Activated T-cell treated with anti-CD3 and anti-CD28 coated beads, Interleukin-2, amount 50 U/mL, for 4 hours (primary cell): ENCODE measurements at places on chromosomes 12 and 14.

DNA sequence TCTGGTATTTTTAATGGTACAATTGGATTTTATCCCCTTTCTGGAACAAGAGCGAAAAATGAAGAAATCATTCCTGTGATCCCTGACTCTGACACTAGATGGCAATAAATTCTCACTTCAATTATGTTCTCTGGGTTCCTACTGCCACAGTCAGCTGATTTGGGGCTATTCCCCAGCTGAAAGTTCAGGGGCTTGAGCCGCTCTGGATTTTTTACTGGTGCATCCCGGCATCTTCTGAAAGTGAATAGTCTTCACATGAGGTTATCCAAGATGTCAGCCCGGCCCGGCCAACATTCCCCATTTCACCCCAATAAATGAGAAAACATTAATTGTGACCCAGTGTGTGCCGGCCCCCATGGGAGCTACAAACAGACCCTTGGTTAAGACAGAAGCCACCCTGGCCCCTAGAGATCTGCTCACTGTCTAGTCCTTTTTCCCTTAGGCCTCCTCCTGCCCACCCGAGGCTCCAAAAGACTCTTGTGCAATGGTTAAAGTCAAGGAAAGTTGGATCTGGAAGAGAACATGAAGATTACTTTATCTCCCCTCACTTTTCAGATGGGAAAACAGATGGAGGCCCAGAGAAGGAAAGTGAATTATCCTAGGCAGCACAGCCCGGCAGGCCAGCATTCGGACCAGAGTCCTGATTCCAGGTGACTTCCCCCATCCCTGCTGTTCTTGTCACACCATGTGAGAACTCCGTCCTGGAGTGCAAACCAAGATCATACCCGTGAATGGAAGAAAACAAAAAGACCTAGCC, 20.8 kb downstream of the CKAP4 start:
- DNase-seq = no peak

DNA sequence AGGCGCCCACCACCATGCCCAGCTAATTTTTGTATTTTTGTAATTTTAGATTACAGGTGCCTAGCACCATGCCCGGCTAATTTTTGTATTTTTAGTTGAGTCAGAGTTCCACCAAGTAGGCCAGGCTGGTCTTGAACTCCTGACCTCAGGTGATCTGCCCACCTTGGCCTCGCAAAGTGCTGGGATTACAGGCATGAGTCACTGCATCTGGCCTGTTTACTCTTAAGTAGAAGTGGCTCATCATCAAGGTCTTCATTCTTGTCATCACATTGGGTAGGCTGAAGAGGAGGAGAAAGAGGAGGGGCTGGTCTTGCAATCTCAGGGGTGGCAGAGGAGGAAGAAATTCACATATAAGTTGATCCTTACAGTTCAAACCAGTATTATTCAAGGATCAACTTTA, 152.4 kb upstream of the ATP2B1 start:
- DNase-seq = peak; percentile 7

- no peak for DNase-seq
Measured at GRCh38 chr12:5429741-5430557, 2.0 kb upstream of the NTF3 start.

DNA sequence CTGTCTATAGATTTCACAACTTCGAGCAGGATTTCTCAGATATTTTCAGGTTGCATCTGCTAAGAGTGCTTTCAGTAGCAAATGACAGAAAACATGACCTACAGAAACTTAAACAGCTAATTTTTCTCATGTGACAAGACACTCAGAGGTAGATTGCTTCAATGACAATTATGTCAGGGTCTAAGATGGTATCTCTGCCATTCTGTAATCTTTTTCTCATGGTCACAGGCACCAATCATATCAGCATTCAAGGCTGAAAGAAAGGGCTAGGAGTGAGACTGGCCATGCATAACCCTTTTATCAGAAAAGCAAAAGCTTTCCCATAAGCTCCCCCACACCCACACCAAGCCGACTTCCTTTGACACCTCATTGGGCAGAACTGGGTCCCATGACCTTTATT, 450.5 kb upstream of the FAR2 start:
- no peak for DNase-seq

DNA sequence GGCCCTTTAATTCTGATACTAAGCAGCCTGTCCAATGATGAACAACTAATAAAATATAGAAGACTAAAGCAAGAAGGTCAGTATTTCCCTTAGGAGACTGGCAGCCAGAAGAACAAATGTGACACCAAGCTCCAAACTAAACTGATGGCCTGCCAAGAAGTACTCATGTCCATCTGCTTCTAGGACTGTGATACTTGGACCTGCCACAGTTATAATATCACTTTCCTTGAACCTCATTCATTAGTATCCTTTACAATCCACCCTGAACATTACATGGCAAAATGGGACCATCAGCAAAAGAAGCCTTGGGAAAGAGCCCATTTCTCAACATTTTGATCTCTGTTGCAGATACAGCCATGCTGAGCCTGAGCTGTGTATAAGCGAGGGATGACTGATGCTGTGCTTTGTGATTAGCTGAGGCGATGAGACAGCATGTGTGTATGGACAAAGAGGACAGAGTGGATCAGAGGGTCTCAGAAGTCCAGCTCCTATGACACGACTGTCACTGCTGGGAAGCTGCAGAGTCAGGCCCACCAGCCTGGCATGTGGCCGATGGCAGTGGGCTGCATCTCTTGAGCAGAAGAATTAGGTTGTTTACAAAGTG, 73.9 kb downstream of the TGFB3 start:
- no peak for DNase-seq

DNA sequence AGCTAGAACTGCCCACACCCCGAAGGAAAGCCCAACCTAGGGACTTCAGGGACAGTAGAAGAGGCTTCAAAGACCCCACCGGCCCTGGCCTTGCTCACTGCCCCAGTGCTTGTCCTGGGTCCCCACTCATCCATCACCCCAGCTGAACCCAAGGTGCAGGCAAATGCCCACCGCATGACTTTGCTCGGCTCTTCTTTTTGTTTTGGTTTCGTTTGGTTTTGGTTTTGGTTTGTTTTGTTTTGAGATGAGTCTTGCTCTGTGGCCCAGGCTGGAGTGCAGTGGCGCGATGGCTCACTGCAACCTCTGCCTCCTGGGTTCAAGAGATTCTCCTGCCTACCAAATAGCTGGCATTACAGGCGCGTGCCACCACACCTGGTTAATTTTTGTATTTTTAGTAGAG, 9.0 kb downstream of the CCDC85C start:
- DNase-seq = no peak

GRCh38 chr12:2759733-2760132, 35.0 kb upstream of the FKBP4 start:
- no peak for DNase-seq

DNA sequence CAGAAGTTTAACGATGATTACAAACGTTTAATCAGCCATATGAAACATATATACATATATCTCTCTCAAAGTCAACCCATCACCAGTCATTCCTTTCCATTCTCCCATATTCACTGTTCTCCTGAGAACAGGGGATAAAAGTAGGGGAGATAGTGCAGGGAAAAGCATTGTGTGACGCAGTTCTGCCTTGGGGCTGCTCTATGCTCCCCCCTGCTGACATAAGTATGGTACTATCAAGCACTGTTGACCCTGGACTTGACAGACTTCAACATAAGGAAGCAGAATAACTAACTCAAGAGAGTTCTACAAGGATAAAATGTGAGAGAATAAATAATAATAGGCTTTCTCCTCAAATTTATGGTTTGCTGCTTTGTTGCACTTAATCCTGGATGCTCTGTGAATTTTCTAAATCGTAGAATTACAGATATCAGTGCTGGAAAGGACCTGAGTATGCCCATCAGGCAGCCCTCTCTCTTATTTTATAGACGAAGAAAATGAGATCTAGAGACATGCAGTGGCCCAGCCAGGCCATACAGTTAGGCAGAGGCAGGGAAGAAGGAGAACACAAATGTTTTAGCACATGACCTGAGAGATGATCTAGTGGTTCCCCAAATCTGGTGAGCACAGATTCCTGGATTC, 87.2 kb downstream of the SCN8A start:
- DNase-seq = peak; percentile 5

DNA sequence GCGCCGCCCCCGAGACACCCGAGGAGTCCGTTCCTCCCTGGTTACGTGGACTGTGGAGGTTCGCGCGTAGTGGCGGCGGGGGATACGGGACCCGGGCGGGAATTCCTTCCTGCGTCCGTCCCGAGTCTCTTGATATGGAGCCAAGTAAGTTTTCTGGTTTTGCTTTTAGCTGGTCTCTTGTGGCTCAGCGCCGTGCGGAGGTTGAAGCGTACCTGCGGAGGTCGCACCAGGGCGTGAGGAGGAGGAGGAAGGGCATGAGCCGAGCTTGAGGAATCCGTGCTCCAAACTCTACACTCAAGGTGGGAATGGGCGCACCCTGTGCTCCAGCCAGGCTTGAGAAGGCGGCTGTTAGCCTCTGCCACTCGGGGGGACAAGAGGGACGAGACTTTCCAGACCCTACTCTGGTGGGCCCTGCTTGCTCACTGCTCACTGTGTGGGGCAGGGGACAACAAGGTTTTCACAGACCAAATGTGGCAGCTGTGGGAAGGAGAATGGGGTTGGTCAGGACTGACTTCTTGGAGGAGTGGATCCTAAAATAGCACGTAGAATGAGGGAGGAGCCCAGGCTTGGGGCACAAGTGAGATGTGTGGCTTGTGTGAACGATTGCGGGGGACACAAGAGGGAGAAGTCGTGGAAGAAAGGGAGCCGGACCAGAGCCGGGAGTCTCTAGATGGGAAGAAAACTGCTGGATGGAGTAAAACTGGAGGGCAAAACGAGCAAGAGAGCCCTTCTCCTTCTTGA, 577 bp downstream of the ATG101 start:
- DNase-seq = no peak

DNA sequence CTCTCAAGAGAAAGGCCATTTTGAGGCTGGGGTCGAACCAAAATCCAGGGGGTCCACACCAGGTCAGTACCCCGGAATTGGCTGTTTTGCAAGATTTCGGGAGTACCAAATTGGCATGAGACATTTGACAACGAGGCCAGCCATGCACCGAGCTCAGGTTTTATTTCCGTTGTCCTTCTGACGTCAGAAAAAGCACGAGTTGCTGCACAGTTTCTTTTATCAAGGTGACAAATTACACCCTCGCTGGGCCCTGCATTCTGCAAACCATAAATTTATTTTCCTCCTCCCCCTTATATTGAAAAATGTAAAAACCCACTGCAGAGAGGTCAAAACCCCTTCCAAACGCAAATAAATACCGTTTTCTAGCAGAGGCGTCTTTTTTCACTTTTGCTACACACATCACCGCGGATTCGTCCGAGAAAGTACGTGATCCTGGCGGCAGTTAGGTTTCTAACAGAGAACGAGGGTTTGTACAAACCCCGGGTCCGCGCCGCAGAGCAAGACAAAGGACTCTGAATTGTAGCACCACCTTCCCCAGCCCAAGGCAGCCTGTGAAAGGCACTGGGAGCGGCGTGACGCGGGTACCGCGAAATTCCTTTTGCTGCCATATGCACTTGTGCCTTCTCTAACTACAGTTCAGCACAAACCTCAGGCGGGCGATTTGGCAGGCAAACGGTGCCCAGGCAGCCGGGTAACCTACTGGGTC, 1.8 kb downstream of the SLC38A1 start:
- DNase-seq = peak; percentile 54

DNA sequence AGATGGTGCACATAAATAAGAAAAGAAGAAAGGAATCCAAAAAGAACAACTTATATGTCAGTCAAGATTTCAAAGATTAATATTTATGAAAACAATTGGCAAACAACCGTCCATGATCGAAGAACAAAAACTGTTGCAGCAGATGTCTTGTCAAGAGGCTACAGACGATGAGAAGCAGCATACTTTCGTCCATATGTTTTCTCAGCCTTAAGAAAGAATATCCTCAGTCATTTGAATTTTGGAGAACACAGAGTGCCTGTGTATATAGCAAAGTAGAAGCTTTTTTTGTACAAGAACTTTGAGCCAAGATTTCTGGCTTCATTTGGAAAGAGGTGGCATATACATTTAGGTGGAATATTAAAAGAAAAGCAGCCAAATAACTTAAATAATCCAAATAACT, 297.2 kb downstream of the ITPR2 start:
- no peak for DNase-seq

DNA sequence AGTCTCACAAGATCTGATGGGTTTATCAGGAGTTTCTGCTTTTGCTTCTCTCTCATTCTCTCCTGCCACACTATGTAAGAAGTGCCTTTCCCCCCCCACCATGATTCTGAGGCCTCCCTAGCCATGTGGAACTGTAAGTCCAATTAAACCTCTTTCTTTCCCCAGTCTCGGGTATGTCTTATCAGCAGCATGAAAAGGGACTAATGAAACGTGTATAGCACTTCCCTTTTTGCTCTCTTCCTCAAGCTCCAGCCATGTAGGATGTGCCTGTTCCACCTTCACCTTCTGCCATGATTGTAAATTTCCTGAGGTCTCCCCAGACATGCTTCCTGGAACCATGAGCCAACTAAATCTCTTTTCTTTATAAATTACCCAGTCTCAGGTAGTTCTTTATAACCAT, 7.0 kb upstream of the CRACR2A start:
- no peak for DNase-seq

GRCh38 chr12:14239350-14239934, 126.0 kb upstream of the ATF7IP start:
- DNase-seq = peak; percentile 17

GRCh38 chr14:94203473-94204210, 29.5 kb downstream of the PPP4R4 start:
- no peak for DNase-seq

GRCh38 chr12:92403210-92404175, 257.8 kb upstream of the BTG1 start:
- peak; percentile 47 for DNase-seq

DNA sequence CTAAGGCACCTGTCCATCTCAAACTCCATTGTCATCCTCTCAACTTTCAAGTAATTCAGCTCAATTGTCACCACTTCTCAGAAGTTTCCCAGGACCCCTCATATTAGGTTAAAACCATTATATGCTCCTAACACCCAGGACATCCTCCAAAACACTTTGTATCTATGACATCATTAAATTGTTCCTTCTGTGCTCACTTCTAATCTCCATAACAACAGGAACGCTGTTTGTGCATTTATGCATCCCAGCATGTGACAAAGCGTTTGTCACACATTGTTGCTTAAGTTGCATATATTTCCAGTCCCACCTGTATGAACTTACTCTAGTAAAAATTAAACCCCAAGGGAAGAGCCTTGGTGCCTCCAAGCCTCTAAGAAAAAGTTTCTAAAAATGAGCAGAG, 133.9 kb downstream of the TBX5 start:
- DNase-seq = no peak

DNA sequence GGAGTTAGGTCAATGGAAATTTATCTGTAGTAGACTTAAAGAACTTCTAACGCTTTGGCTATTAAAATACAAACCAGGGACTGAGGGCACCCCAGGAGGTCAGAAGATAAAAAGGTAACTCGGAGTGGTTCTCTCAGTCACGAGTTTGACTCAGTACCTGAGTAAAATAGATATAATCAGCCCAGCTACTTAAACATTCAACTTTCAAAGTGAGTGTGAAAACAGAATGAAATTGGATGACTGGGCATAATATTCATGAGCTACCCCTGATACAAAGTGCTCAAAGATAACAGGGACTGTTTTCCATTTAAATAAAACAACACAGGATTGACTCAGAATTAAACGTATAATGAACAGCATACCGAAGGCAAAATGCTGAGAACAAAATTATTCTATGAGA, 75.0 kb downstream of the FOXN3 start:
- DNase-seq = no peak

- DNase-seq = no peak
Measured at GRCh38 chr12:124862768-124863415, 772 bp downstream of the SCARB1 start.

- no peak for DNase-seq
Measured at GRCh38 chr14:58812050-58812910, 174.5 kb downstream of the DACT1 start.
